ENCODE measurements at places on chromosomes 11 and 22.

GRCh38 chr11:131656839-131657211 is 286.4 kb downstream of the NTM start:
- no peak for DNase-seq

DNA sequence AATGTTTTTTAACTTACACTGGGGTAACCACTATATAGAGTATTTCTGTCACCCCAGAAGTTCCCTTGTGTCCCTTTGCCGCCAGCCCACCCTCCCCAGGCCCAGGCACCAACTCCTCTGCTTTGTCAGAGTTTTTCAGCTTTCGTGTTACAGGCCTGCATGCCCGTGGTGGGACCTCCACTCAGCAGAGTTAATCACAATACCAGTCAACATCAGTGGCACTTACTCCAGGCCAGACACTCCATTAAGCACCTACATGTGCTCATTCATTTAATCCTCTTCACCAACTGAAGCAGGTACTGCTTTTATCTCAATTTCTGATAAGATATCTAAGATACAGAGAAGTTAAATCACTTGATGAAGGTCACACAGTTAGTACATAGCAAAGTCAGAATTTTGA is 63.3 kb downstream of the LIF start:
- DNase-seq: no peak

DNA sequence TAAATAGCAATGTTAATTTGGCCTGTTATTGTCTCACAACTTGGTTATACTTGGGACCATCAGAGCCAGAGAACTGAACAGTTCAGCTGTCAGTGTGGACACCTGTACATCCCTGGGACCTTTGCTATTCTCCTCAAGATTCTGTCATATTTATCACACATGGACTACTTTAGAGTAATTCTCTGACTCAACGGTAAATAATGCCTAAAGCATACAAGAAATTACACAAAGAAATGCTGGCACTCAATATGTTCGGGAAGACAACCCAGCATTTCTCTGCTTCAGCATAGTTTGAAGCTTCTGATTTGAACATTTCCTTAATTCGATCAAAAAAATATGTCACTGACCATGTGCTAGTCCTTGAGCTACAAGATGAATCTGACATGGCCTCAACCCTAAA is 34.6 kb upstream of the MMP13 start:
- DNase-seq: no peak

DNA sequence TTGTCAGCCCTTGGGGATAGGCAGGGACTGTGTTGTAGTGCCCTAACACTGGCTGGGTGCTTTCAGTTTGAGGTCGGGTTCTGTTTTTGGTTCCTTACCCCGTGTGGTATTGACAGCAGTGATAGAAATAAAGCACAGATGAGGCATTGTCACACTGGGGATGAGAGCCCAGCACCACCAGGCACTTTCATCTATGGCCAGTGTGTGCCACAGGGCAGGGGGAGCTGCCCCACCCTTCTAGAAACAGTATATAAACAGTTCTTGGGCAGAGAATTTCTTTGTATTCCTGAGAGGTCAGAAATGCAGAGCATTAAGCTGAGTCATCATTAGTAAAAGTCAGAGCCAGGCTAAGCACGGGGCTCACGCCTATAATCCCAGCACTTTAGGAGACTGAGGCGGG is 23.1 kb upstream of the CDC42EP2 start:
- DNase-seq: no peak

DNA sequence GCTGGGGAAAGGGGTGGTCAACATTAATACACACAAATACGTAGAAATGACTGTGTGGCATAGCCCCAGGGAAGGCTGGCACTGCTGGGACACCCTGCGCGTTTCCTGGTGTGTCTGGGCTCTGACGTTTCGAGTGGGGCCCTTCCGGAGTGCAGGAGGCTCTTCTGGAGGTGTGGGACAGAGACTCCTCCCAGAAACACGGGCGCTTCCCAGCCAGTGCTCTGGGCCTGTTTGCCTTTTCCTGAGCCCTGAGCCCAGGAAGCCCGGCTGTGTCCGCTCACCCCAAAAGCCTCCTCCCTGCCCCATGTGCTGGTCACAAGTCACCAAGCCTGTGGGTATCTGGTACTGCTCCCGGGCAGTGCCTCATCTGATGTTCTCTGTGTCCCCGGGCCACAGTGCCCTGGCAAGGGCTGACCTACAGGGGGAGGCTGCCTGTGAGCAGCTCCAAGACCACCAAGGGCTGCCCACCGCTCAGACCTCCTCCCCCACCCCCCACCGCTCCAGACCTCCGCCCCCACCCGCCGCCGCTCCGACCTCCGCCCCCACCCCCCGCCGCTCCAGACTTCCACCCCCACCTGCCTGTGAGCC is 1133.3 kb downstream of the BRD1 start:
- DNase-seq: no peak

GRCh38 chr11:79269611-79270307 is 171.1 kb downstream of the TENM4 start:
- no peak for DNase-seq

- DNase-seq: no peak
These were observed 1.9 kb downstream of the RCOR2 start for GRCh38 chr11:63914896-63915691.

DNA sequence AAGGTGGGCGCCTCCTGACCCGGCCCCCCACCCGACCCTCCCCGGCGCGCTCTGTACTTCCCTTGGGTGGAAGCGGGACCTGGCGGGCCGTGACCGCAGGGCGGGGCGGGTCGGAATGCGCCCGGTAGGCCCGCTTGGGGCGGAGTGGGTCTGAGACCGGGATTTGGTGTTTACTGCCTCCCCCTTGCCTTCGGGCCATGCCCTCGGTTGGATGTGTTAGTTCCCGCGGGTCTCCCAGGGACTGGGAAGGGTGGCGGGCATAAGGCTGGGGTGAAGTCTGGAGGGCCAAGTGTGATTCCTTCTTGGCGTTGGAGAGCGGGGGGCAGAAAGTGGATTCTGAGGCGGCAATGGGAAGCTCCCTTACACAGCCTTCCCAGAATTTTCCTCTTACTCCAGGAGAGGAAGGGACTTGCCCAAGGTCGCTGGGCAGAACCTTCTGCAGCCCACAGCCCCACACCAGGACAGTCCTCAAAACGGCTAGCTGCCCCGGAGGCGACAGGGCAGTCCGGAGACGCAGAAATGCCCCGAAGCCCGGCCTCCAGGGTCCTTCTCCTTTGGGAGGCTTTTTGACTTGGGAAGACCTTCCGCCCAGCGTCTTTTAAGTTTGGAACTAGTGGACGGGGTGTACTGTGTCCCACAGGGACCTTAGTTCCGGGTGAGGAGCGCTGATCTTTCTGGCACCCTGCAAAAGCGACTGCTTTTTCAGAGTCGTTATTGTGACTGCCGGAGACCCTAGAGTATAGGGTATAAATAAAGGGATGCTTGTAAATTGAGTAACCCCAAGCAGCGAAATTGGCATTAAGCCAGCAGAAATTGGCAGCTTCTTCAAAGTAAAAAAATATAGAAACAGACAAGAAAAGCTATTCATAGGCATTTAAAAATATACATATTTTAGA is 647 bp downstream of the SWAP70 start:
- no peak for DNase-seq

DNA sequence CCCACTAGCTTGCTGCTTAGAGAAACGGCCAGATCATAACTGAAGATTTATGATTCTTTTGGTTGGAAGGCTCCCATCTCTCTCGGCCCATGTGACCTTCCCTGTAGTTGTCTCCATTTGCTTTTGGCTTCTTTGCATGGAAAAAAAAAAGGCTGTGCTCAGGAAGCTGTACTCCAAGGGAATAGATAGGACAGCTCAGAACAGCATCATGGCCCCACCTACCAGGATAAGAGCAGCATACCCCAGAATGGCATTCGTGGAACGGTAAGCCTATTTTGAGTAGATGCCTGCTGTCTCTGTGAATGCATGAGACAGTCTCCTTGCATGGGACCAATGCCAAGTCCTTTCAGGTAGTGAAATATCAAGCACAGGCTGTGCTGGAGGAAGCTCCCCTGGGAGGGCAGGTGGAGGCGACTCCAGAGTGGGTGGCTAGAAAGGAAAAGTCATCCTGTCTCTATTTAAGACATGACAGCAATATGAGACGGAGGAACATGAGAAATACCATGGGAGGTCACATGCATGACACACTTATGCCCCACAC is 94.1 kb upstream of the AMOTL1 start:
- DNase-seq: no peak

DNA sequence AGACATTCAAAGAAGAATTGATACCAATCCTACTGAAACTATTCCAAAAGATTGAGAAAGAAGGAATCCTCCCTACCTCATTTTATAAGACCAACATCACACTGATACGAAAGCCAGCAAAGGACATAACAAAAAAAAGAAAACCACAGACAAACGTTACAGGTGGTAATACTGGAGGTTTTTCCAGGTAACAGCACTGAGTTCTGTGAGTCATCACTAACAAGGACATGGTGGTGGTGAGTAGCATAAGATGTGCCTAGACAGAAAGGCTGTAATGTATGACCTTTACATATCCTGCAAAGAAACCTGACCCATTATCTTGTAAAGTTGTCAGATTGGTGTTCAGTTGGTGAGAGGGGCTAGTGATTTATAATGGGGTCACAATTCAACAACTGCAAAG is 15.3 kb downstream of the OR9G1 start:
- no peak for DNase-seq

DNA sequence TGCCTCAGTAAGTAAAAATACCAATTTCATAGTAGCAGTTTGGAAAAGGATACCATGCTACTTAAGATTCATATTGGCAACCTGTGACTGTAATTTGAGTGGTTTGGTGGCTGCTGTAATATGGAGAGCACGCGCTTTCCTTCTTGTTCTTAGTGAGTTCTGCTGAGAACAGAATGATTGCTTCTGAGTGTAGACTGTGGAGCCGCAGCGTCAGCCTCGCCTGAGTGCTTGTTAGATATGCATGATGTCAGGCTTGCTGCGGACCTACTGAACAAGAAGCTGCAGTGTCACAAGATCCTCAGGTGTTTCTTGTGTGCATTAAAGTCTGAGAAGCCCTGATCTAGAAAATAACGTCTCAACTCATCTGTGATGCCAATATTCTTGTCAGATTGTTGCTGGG is 143.2 kb downstream of the ARHGAP42 start:
- no peak for DNase-seq

GRCh38 chr11:84465040-84465439 is 1162.1 kb downstream of the DLG2 start:
- no peak for DNase-seq

GRCh38 chr11:32311346-32312065 is 123.8 kb downstream of the WT1 start:
- no peak for DNase-seq

- no peak for DNase-seq
These were observed 26.2 kb downstream of the ELF5 start for GRCh38 chr11:34487430-34487829.

DNA sequence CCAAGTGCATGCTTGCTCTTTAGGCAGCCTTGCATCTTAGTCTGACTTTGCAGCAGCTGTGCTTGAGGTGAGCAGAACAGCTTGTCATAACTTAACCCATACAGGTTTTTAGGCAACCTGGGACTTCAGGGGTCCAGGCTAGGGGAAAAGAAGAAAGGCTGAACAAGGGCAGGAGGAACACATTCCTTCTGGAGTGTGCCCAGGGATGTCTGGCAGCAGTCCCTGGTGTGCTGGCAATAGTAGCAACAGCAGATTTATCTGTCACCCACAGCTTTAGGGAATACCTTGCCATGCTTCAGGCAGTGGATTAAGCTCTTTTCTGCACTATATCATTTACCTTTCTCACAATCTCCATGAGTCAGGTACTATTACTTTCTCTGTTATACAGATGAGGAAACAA is 513.0 kb downstream of the RAB38 start:
- DNase-seq: no peak

DNA sequence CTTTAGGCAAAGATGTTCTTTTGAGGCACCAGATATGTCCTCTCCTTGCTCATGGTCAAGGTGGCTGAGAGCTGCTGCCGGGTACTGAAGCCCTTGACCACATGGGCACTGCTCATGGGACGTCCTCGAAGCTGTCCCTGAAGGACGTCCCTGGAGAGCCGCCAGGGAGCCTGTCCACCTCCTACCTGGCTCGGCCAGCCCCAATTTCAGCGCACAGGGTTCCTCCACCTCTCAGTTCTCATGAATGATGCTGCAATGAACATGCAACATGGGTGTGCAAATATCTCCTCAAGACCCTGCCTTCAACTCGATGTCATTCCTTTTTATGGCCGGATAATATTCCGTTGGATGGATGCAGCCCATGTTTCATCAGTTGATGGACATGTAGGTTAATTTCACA is 24.4 kb upstream of the TOLLIP start:
- no peak for DNase-seq

DNA sequence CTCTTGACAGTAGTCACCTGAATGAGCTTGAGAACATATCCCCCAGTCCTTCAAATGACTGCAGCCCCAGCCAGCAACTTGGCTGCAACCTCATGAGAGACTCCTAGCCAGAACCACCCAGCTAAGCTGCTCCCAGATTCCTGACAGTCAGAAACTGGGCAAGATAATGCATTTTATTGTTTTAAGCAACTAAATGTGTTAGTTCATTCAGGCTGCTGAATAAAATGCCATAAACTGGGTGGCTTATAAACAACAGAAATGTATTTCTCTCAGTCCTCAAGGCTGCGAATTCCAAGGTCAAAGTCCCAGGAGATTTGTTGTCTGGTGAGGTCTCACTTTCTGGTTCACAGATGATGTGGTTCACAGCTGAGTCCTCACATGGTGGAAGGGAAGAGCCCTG is 5.8 kb upstream of the PAMR1 start:
- no peak for DNase-seq

- no peak for DNase-seq
These were observed 90.3 kb downstream of the SOX6 start for GRCh38 chr11:16266021-16266420.

GRCh38 chr11:30483056-30483455 is 103.1 kb downstream of the MPPED2 start:
- no peak for DNase-seq

DNA sequence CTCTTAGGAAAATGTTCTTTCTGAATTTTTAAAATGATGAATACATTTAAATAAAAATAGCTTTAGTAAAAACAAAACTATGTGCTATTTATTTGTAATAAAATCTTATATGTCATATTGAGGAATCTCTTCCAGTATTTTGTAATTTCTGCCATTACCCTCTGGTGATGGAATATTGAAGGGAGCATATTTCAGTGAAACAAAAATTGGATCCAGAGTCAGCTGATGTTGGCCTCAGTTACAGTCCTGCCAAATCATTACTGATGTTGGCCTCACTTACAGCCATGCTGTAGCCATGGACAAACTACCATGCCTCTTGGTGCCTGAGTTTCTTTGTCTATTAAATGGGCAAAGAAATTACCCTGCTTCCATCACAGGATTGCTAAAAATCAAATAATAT is 133.2 kb downstream of the SLC1A2 start:
- no peak for DNase-seq

DNA sequence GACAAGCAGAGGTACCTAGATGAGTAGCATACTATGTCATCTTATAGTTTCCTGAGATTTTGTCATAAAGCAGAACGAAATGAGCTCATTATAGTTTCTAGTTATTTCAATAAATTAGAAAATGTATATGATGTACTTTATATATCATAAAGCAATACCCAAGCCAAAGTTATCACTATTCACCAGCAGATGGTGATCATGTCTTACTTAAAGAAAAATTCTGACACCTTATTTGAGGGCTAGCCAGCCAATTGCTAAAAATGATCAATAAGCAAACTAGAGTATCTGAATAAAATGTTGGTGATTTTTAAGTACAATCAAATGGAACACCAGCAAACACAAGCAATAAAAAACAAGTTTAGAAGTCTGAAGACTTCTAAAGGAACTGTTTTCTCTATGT is 44.1 kb downstream of the RSF1 start:
- no peak for DNase-seq
